AG09319 (cell line): ENCODE measurements at places on chromosomes 11 and 22.

GRCh38 chr11:57566005-57566904, 1.2 kb downstream of the UBE2L6 start:
- DNase-seq, result no peak

DNA sequence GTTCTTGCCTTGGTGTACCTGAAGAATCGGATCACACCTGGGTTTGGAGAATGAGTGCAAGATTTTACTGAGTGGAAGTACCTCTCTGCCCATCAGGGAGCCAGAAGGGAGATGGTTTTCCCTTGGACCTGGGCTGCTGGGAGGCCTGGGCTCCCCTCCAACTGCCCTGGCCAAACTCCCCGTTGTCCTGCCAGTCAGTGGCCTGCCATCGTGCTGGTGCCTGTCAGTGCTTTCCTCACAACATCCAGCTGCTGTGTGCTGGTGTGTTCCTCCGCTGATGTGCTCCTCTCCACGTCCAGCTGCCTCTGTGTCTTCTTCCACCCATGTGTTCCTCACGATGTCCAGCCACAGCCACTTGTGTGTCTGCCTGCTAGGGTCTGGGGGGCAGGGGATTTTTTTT, 87.9 kb upstream of the CLPB start:
- no peak for DNase-seq

DNA sequence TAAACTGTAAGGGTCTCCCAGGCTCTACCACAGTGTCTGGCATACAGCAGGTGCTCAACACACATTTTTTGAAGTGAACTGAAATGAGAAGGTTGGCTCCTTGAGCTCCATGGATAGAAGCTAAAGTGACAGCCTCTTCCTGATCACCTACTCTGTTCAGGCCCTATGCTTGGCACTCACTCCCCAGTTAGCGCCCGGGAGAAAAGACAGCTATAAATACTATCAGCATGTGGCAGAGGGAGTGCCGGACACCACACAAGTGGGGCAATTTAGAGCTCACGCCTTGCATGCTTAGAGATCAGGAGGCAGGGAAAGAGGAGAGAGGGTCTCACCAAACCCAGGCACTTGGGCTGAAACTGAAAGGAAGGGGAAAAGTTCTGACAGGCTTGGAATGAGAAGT, 195.5 kb downstream of the BUD13 start:
- DNase-seq, result no peak

DNA sequence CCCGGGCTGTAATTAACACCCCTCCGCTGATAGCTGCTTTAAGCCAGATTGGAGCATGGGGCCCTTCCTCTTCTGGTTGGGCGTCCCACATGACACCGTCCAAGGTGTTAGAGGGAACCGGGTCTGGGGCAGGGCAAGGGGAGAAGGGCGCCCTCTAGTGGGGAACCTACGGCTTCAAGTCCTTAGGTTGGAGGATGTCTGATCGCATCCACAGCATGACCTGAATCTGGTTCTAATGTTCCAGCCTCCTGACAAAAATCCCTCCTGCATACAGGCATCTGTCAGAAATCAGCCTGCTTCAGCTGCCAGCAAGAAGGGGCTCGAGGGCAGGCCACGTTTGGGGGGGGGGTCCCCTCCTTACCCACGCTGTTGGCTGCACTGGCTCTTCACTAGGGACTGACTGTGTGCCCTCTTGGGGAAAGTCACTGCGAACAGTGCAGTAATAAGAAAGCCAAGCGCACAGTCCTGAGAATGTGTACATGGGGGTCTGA, 94.2 kb upstream of the TBCEL start:
- no peak for DNase-seq

- no peak for DNase-seq
These were observed 172.3 kb downstream of the AASDHPPT start for GRCh38 chr11:106249617-106250239.

GRCh38 chr22:35128637-35129036, 62.7 kb downstream of the ISX start:
- no peak for DNase-seq

DNA sequence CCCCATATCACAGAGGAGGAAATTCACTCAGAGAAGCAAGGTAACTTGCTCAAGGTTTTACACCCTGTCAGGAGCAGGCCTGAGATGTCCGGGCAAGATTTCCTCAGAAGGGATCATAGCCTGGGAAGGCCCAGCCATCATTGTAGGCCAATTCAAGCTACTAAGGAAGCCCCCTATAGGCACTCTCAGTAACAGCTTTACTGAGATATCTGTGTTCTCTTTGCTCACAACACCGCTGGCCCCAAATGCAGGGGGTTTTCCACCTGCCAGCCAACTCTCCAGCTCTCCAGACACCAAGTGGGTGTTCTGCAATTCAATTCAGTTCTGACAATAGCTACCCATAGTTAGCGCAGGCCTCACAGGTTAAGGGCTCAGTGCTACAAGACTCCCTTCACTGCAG, 84.0 kb downstream of the SLC36A4 start:
- no peak for DNase-seq

- no peak for DNase-seq
These were observed 94.3 kb downstream of the SOX6 start for GRCh38 chr11:16261836-16262644.

DNA sequence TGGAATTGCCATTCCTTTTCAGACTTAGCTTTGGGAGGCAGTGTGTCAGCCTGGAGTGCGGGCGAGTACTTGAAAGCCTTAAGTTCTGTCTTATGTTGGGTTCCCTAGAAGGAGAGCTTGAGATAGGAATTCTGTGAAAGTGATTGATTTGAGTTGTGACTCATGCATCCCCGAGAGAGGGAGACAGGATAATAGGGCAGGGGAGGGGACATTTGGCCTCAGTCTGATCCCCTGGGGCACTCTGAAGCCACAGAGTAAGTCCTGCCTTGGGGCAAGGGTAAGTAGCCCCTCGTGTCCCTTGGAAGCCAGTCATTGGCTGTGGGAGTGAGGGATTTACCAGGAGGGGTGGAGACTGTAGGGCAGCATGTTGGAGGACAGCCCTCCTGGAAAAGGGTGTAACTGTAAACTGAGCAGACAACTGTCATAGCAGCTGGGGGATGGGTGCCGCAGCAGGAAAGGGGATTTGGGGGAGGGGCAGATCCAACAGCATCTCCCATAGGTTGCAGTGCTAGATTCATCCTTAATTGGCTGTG, 44.0 kb downstream of the KIAA1671 start:
- no peak for DNase-seq

- DNase-seq, result no peak
These were observed 117.7 kb downstream of the PGR start for GRCh38 chr11:101011881-101012280.

GRCh38 chr11:9072626-9073176, 18.7 kb downstream of the SCUBE2 start:
- DNase-seq, result no peak

DNA sequence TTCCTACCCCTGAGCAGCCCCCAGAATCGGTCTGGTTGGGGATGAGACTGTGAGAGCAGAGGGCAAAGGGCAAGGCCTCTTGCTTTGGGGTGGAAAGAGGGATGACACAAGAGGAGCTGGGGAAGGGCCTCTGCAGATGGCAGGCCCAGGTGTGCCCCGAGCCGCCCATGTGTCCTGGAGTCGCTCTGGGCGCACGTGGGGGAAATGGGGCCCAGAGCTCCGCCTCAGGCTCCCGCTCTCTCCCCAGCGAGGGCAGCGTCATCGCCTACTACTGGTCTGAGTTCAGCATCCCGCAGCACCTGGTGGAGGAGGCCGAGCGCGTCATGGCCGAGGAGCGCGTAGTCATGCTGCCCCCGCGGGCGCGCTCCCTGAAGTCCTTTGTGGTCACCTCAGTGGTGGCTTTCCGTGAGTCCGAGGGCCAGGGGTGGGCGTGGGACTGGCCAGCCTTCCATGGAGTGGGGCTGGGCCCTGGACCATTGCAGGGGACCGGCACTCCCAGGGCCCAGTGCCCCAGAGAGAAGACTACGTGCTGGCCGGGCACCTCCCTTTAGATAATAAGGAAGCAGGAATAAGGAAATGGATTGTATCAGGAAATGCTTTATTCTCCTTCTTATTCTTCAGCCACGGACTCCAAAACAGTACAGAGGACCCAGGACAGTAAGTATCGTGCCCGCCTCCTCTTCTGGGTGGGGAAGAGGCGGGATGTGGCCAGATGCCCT, 30.1 kb downstream of the ST14 start:
- no peak for DNase-seq

- no peak for DNase-seq
These were observed 71.5 kb downstream of the BRD1 start for GRCh38 chr22:49756201-49756600.

- DNase-seq, result no peak
These were observed 969.2 kb downstream of the JRKL start for GRCh38 chr11:97359016-97359415.

- DNase-seq, result no peak
These were observed 38.0 kb upstream of the CSNK1E start for GRCh38 chr22:38355275-38355674.

DNA sequence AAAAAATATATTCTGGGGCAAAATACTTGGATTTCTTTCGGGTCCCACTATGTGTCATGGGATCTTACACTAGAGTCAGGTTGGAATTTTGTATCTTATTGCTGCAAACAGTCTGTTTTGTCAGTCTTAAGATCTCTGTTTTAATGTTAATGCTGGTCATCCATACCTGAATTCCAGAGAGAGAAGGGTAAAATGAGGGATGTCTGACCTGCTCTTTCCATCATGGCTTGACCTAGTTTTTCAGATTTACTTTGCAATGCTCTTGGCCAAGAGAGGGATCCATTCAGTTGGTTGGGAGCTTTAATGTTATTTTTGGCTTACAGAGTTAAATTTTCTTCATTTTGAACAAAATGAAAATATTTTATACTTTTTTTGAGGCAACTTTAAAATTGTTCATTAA, 117.2 kb downstream of the CASP12 start:
- DNase-seq, result no peak
